Lung (tissue), 17 donors: ENCODE measurements at places on chromosomes 5 and 9. TPM values are rescaled to one million over a fixed set of nuclear protein-coding genes. Genes with fewer than 3 reads are reported as not detected.

- no peaks in the 10 kb centered on the region for H3K4me1 ChIP-seq
- no peak for DNase-seq
- H3K4me3 ChIP-seq: no peak overlapping the region
- no peaks in the 10 kb centered on the region for H3K36me3 ChIP-seq
- H3K27ac ChIP-seq: no peak overlapping the region
- H3K27me3 ChIP-seq: no peaks in the 10 kb centered on the region
Measured at GRCh38 chr5:118518720-118519119, 469.6 kb downstream of the DTWD2 start.

DNA sequence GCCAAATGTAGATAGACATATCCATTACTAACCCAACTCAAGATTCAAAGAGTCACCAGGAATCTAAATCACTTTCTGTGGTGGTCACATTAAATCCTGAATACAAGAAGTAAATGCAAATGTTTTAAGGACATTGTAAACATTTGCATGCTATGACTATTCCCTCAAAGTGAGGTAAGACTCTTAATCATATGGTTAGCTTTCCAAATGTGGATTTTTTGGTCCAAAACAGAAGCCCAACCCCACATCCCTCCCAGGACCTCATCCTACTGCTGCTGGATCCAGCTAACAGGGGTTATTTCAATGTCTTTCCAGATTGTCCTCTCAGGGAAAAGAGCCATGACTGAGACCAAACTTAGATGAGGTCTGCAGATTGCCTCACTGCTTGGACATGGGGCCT, 228.1 kb upstream of the PANK3 start:
- no peak for DNase-seq
- H3K4me3 ChIP-seq: no peak overlapping the region
- peaks cover 58% of the 10 kb centered on the region for H3K27me3 ChIP-seq
- H3K27ac ChIP-seq: no peak overlapping the region
- no peaks in the 10 kb centered on the region for H3K4me1 ChIP-seq

- H3K4me3 ChIP-seq: no peak overlapping the region
- no peaks in the 10 kb centered on the region for H3K36me3 ChIP-seq
- peaks cover 4% of the 10 kb centered on the region for H3K4me1 ChIP-seq
- no peaks in the 10 kb centered on the region for H3K27me3 ChIP-seq
- no peak for DNase-seq
Measured at GRCh38 chr5:57442080-57442839, 40.4 kb downstream of the ACTBL2 start.

GRCh38 chr9:109086221-109086620, 33.5 kb downstream of the TMEM245 start:
- no peaks in the 10 kb centered on the region for H3K4me1 ChIP-seq
- H3K4me3 ChIP-seq: no peak overlapping the region
- DNase-seq: no peak
- peaks cover 44% of the 10 kb centered on the region for H3K36me3 ChIP-seq

GRCh38 chr9:121551985-121552753, 52.5 kb upstream of the GGTA1 start:
- no peaks in the 10 kb centered on the region for H3K36me3 ChIP-seq
- peaks cover 26% of the 10 kb centered on the region for H3K4me1 ChIP-seq
- no peak for DNase-seq
- no peaks in the 10 kb centered on the region for H3K27me3 ChIP-seq

GRCh38 chr9:91905991-91906469, 44.0 kb downstream of the ROR2 start:
- no peaks in the 10 kb centered on the region for H3K36me3 ChIP-seq
- peak; percentile 56 for DNase-seq
- peaks cover 2% of the 10 kb centered on the region for H3K4me1 ChIP-seq
- H3K27me3 ChIP-seq: no peaks in the 10 kb centered on the region
- no peak overlapping the region for H3K27ac ChIP-seq
- peak overlapping the region; percentile 16 for H3K4me3 ChIP-seq

Gene ACOT12
- total RNA-seq: not detected
